CD4-positive, alpha-beta T cell (primary cell): ENCODE measurements at places on chromosomes 1 and 21. TPM values are rescaled to one million over a fixed set of nuclear protein-coding genes. Genes with fewer than 3 reads are reported as not detected.

GRCh38 chr1:18139198-18139981 lies 31.8 kb downstream of the IGSF21 start:
- no peaks in the 10 kb centered on the region for H3K36me3 ChIP-seq
- DNase-seq, result no peak
- H3K27ac ChIP-seq, result no peak overlapping the region
- H3K4me1 ChIP-seq, result no peaks in the 10 kb centered on the region
- H3K4me3 ChIP-seq, result no peak overlapping the region
- no peaks in the 10 kb centered on the region for H3K27me3 ChIP-seq

DNA sequence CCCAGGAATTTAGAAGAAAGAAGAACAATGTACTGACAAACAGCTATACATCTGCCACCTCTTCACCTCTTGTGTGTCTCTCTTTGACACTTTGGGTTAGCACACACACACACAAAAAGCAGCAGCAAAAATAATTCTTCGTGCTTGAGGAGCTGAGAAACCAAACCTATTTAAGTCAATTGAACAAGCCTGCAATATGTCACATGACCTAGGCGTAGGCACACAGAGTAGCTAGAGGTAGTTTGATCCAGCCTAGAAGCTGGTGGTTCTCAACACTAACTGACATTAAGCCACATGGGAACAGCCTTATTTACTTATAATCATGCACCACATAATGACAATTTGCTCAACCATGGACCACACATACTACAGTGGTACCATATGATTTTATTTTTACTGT lies 32.3 kb downstream of the RRAGC start:
- H3K27ac ChIP-seq, result no peak overlapping the region
- peaks cover 19% of the 10 kb centered on the region for H3K27me3 ChIP-seq
- no peak for DNase-seq
- H3K4me3 ChIP-seq, result no peak overlapping the region

DNA sequence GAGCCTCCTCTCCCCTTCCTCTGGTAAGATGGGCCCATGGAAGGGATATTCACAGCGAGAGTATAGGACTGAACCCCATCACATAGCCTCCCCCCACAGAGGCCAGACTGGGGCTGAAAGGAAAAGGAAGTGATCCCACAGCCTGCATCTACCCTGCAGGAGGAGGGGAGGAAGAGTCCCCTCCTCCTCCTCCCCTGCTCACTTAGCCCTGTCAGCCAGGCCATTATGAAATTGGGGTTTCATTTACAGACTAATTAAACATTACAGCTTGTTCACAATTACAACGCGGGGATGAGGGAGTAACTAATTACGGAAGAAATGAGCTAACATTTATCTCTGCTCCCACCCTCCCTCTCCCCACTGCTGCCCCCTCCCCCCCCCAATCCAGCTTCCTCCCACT lies 25.4 kb downstream of the DMAP1 start:
- no peak for DNase-seq
- H3K4me3 ChIP-seq, result no peak overlapping the region
- H3K4me1 ChIP-seq, result peaks cover 7% of the 10 kb centered on the region
- H3K36me3 ChIP-seq, result peaks cover 9% of the 10 kb centered on the region

DNA sequence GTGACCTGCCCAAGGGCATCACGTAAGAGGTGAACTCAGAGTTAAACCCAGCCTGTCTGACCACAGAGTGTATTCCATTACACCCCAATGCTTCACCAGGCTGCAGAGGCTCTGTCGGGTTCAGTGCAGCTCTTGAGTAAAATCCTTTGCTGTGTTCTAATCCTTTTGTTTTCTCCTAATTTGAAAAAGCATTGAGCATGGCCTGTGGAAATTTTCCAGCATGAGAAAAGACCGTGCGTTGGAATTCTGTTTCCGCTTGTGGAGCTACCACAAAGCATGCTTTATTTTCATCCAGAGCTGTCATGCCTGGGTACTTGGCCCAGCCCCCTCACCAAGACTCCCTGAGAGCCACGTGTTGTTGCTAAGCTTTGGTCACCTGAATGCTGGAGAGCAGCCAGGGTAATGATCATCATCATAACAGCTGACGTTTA lies 317.6 kb downstream of the PRDM2 start:
- no peaks in the 10 kb centered on the region for H3K36me3 ChIP-seq
- H3K4me1 ChIP-seq, result no peaks in the 10 kb centered on the region
- no peak overlapping the region for H3K27ac ChIP-seq

SLC44A5 gene
- total RNA-seq, result not detected
